Stimulated activated CD4-positive, alpha-beta T cell treated with anti-CD3 and anti-CD28 coated beads, Interleukin-15, amount 100 ng/mL, for 1 hour (primary cell): ENCODE measurements at places on chromosomes 3 and 15.

- DNase-seq, result no peak
Observed at GRCh38 chr15:33292717-33293307, 18.0 kb upstream of the RYR3 start.

DNA sequence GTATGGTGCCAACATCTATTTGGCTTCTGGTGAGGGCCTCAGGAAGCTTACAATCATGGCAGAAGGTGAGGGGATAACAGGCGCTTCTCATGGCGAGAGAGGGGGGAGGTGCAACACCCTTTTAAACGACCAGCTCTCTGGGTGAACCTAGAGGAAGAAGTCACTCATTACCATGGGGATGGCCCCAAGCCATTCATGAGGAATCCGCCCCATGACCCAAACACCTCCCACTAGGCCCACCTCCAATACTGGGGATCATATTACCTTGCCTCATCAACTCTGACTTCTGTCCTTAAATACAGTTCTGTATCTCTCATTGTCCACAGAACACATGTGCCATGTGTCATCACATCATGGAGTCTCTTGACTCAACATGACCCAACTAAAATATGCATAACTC is 37.5 kb upstream of the CLRN1 start:
- no peak for DNase-seq

DNA sequence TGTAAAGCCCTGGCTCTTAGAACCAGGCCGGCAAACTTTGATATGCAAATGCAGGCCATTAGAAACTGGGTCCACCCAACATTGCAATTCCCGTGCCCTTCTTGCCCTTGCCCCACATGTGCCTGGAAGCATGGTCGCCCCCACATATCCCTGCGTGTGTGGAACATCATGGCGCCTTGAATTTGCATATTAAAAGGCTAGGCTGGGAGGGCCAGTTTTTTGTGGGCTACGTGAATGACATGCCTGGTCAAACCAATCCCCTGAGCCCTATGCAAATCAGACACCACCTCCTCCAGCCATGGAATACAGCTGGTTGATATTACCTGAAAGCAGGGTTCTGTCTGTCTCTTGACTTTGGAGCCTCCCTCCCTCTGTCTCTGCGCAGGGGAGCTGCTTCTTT is 58.7 kb upstream of the ARHGEF26 start:
- no peak for DNase-seq

DNA sequence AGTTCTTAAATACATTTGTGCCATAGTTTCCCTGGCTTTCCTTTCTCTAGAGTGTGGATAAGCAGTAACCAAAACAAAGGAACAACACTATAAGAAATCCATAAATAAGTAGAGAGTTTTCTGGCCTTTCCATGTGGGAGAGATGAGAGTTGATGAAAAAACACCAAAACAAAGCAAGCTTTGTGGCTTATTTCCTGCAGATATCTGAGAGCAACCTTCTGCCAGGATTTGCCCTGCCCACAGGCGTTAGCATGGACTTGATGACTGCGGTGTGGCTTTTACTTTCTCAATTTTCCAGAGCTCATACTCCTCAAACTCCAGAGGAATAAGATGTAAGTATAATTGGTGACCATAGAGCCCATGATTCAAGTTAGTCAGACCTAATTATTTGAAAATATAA is 194.9 kb downstream of the RAP2B start:
- DNase-seq, result no peak

DNA sequence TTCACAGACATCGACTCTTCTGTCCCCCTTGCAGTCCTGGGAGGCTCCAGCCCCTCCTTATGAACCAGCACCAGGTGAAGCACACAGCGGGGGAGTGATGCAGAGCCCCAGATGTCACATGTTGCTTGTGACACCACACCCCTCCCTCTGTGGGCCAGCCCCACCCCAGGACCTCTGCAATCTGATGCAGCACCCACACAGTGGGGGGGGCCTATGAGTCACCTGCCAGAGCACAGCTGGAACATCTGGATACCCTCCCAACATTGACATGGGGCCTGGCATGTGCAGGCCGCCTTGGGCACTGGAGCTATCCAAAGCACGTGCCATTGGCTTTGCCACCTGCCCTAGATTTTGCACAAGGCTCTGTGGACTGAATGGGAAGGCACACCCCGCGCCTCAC is 70.5 kb downstream of the FEM1B start:
- DNase-seq, result no peak
